Hematopoietic multipotent progenitor cell treated with erythropoietin and hydrocortisone succinate and interleukin-3 and kit ligand, for 8 days (in vitro differentiated cells): ENCODE measurements at places on chromosomes 2 and 18.

GRCh38 chr2:164597983-164598382 lies 23.3 kb downstream of the GRB14 start:
- no peak for DNase-seq

DNA sequence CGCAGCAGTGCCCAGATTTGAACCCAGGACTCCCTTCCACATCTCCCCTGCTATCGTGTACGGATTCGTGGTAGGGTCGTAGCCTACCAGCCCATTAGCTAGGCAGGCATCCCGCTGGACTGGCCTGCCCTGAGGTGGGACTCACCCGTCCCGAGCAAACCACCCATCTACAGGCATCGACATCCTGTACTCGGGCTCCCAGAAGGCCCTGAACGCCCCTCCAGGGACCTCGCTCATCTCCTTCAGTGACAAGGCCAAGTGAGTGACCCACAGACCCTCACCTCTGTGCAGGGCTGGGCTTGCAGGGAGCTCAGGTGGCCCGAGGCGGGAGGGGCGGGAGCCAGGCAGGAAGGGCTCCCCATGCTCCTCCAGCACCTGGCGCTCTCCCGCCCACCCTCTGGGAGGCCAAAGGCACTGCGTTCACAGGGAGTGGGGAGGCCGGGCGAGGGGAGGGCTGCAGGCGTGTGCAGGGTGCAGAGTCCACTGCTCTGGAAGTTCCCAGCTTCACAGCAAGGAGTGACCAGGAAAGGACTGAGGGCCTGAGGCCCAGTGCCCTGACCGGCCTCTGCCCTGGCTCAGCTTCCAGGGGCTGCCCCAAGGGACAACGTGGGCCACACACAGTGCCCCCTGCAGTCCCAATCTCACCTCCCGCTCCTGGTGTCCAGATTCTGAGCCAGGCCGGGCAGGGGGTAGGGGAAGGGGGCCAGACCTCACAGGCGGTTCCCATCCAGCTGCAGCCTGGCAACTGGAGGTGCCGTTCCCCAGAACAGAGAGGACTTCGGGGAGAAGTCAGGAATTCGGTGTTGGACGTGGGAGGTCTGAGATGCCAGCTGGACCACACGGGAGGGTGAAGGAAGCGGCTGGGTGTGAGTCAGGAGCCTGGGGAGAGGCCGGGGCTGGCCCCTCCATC lies 5.4 kb downstream of the AGXT start:
- no peak for DNase-seq

DNA sequence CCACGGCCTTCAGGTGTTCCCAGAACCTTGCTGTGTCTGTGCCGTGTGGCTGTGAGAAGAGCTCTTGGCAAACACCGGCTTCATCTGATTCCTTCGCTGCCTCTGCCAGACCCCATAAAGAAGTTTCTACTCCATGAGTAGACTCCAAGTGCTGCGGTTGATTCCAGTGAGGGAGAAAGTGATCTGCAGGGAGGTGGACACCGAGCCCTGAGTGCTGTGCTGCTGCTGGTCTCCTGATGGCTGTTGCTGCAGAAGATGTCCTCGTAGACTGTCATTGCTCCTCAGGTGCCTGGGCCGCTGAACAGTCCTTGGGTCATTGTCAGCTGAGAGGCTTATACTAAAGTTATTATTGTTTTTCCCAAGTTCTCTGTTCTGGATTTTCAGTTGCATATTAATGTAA lies 19.6 kb downstream of the ASB1 start:
- no peak for DNase-seq

GRCh38 chr2:120210270-120210693 lies 12.9 kb downstream of the TMEM185B start:
- DNase-seq: no peak

DNA sequence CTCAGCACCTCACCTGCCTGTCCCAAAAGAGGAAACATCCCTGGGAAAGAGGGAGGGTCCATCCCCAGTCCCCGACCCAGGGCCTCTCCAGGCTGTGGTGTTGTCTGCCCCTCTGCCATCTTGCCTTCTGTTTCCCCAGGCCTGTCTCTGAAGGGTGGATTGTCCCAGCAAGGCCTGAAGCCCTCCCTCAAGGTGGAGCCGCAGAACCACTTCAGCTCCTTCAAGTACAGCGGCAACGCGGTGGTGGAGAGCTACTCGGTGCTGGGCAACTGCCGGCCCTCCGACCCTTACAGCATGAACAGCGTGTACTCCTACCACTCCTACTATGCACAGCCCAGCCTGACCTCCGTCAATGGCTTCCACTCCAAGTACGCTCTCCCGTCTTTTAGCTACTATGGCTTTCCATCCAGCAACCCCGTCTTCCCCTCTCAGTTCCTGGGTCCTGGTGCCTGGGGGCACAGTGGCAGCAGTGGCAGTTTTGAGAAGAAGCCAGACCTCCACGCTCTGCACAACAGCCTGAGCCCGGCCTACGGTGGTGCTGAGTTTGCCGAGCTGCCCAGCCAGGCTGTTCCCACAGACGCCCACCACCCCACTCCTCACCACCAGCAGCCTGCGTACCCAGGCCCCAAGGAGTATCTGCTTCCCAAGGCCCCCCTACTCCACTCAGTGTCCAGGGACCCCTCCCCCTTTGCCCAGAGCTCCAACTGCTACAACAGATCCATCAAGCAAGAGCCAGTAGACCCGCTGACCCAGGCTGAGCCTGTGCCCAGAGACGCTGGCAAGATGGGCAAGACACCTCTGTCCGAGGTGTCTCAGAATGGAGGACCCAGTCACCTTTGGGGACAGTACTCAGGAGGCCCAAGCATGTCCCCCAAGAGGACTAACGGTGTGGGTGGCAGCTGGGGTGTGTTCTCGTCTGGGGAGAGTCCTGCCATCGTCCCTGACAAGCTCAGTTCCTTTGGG lies 47.2 kb downstream of the BOLA3 start:
- DNase-seq: no peak

DNA sequence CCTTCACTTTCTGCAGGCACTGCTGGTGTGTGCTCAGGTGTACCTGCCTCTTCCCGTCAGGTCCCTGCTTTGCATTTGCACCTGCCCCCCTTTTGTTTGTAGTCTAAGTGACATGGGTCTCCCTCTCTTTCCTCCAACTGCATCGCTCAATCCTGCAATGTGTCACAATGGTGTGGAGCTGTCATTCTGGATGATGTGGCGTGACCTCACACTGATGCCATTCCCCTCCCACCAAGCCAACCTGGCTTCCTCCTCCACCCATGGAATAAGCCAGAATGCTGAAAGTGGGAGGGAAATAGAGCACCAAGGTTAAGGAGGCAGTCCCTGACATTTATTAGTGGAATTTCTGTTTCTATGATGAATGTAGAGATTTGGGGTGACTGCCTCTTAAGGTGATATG lies 156.7 kb downstream of the ZBTB7C start:
- DNase-seq: no peak

DNA sequence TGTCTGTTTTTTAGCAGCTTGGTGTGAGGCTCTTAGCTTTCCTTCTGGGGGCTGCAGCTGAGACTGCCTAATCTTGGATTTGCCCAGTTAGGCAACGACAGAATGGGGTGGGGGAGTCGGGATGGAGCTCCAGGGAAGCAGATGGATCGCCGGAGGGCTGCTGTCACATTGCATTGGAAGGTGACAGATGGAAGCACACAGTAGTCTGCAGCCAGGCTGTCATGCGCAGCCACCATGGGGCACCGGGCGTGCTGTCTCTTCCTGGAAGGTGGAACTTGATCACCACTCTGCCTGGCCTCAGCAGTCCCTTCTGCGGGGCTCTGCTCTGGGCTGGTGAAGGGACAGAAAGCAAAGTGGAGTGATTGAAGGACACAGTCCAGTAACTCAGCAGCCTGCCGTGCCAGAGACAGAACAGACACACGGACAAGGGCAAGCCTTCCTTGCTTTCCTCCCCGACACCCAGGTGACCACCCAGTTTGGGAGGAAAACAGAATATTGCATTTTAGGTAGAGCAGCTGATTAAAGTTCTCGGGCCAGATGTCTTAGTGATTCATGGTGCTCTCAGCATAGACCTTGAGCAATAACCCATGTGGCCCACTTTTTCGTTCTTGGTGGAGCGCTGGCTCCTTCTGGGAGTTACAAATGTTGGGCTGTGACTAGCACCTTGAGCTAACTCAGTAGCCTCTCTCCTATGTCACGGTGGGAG lies 40.9 kb downstream of the RNF144A start:
- DNase-seq: no peak

GRCh38 chr2:46167924-46168323 lies 129.3 kb upstream of the EPAS1 start:
- no peak for DNase-seq

DNA sequence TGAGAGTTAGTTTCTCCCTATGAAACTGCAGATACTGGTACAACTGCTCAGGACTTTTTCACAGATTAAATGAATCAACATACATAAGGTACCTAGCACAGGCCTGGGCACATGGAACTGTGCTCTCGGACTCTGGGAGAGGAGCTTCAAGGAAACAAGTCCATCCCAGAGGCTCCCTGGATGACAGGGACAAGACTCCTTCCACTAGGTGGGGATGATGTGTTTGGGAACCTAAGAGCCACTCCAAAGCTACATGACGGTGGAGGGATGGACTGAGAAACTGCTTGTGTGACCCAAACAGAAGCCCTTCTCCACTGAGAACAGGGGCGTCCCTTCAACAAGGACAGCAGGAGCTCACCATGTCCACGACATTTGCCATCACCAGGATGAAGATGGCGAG lies 37.1 kb downstream of the CENPO start:
- no peak for DNase-seq

DNA sequence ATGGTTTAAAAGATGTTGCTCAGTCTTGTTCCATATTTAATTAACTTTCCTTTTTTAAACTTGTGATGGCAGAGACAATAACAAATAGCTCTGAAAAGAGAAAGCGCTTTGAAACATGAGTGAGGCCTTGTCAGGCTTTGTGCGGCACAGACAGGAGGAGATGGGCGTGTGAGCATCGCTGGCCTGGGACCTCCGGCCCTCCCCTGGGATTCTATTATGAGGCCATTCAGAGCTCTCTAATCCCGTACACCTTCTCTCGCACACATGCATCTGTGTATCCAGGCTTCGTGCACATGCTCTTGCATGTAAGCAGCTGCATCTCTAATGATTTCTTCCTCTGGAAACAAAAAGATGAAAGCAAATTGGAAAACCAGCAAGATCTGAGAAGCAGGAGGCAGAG lies 313.7 kb downstream of the ZNF521 start:
- no peak for DNase-seq

DNA sequence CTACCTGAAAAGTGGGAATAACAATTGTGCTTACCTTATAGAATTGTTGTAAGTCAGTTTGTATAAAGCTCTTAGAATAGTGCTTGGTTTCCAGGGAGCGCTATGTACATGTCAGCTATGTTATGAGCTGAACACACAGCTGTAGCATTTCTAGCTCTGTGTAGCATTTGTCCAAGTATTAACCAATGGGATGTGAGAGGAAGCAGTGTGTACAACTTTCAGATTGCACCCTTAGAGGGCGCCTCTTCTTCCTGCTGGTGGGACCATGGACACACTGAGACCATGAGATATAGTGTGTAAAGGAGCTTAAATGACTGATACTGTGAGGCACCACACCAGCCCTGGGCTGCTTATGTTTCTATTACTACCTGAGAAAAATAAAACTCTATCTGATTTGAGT lies 380.2 kb downstream of the LNPK start:
- peak; percentile 3 for DNase-seq

- DNase-seq: no peak
Measured at GRCh38 chr2:172242961-172243360, 140.3 kb upstream of the DLX2 start.

GRCh38 chr2:127612111-127612822 lies 33.7 kb upstream of the GPR17 start:
- DNase-seq: no peak

- no peak for DNase-seq
Measured at GRCh38 chr2:112198780-112199179, 56.1 kb downstream of the ZC3H8 start.

DNA sequence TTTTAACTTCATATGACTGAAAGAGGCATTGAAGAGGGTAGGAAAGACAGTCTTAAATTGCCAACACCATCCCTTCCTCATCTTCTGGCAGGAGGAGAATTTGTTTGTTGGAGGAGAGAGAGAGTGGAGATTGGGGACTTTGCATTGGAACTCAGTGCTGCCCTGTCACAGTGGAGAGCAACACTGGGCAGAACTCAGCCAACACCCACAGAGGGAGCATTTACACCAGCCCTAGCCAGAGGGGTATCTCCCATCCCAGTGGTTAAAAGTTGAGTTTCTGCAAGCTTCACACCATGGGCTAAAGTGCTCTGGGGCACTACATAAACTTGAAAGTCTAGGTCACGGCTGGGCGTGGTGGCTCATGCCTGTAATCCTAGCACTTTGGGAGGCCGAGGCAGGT lies 174.1 kb downstream of the ANKRD30B start:
- no peak for DNase-seq

- DNase-seq: no peak
Measured at GRCh38 chr18:28108814-28109213, 68.1 kb downstream of the CDH2 start.

- DNase-seq: no peak
Measured at GRCh38 chr2:201008296-201008829, 44.9 kb upstream of the ORC2 start.

GRCh38 chr2:85774126-85774978 lies 20.6 kb downstream of the ATOH8 start:
- no peak for DNase-seq

DNA sequence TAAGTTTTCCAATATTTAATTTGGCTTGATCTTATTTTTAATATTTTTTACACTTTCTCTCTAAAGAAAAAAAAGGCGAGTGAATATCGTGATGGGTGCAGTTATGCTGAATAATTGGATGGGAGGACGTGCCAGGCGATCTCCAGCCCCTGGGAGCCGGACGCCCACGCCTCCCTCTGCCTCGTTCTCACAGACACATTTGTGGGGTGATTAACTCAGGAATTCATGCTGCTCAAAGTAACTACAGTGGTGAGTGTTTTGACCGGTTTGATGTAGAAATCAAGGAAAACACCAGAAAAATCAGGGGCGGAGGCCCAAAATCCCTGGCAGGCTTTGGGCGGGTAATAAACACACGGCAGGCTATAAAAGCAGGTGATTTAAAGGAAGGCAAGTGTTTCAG lies 736.8 kb upstream of the SALL3 start:
- no peak for DNase-seq

DNA sequence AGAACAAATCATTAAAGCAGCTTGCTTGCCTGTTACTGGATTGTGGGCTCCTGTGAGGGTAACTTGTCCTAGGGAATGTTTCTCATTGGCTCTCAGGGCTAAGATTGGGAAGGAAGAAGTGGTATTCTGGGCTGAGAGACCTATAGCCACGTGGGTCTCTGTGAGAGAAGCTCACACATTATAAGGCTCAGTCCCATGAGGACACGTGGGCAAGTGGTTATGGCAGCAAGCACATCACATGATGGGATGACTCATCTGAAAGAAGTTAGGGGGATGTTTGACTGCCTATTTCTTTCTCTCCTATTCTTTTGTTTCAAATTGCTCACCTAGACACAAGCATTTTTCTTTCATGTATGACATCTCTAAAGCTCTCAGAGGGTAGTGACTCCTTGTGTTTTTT lies 418.0 kb upstream of the ST6GAL2 start:
- DNase-seq: peak; percentile 1

- DNase-seq: no peak
Measured at GRCh38 chr2:9937968-9938367, 13.5 kb upstream of the GRHL1 start.
